ENCODE measurements at places on chromosomes 5 and 9. TPM values are rescaled to one million over a fixed set of nuclear protein-coding genes. Genes with fewer than 3 reads are reported as not detected.

BTNL3 gene
- not detected for total RNA-seq

HBEGF gene
- 68.9 TPM for total RNA-seq

PLGRKT gene
- total RNA-seq: 73.3 TPM

PTPRD gene
- total RNA-seq: 5.7 TPM

CCL21 gene
- total RNA-seq: not detected

SH2D3C gene
- not detected for total RNA-seq

ALDH1A1 gene
- total RNA-seq: not detected

CD274 gene
- 17.0 TPM for total RNA-seq

PCDHA9 gene
- total RNA-seq: 0.51 TPM

APBA1 gene
- 1.7 TPM for total RNA-seq

PCDHA13 gene
- 0.71 TPM for total RNA-seq

FBP1 gene
- not detected for total RNA-seq

FTMT gene
- not detected for total RNA-seq

LEAP2 gene
- 0.68 TPM for total RNA-seq

IL13 gene
- not detected for total RNA-seq

GABBR2 gene
- 1.5 TPM for total RNA-seq

PCDHGA1 gene
- total RNA-seq: 0.34 TPM

MCCC2 gene
- total RNA-seq: 41.6 TPM

NAIP gene
- total RNA-seq: 1.9 TPM

GFI1B gene
- not detected for total RNA-seq

IFNA2 gene
- not detected for total RNA-seq

KIF24 gene
- total RNA-seq: 5.8 TPM

ANKRD20A1 gene
- 1.3 TPM for total RNA-seq

RIGI gene
- total RNA-seq: 24.6 TPM

OR1J2 gene
- total RNA-seq: not detected

POLR3G gene
- 20.7 TPM for total RNA-seq

ANKRD31 gene
- total RNA-seq: not detected

RORB gene
- total RNA-seq: 2.9 TPM

LCN15 gene
- total RNA-seq: not detected

OMD gene
- not detected for total RNA-seq

PCDHA6 gene
- total RNA-seq: 5.4 TPM

ANKRD18A gene
- 1.1 TPM for total RNA-seq

HEMGN gene
- total RNA-seq: 0.17 TPM

PCDHGA12 gene
- total RNA-seq: not detected

ARHGEF28 gene
- total RNA-seq: 3.9 TPM

TMOD1 gene
- total RNA-seq: 3.9 TPM

DCANP1 gene
- total RNA-seq: not detected

CTSV gene
- total RNA-seq: 13.6 TPM

FOXD1 gene
- 62.3 TPM for total RNA-seq

FOXD4L4 gene
- 0.34 TPM for total RNA-seq

TXNDC8 gene
- not detected for total RNA-seq

GDA gene
- 3.7 TPM for total RNA-seq

DMRTA1 gene
- not detected for total RNA-seq

GDNF gene
- 1.8 TPM for total RNA-seq

ISL1 gene
- 2.7 TPM for total RNA-seq

NTNG2 gene
- total RNA-seq: 1.9 TPM

FRRS1L gene
- total RNA-seq: not detected

SLC1A1 gene
- total RNA-seq: 11.8 TPM

ADGRV1 gene
- total RNA-seq: 10.6 TPM

MARCOL gene
- not detected for total RNA-seq

SPINK13 gene
- total RNA-seq: not detected

SAXO1 gene
- total RNA-seq: not detected

PHPT1 gene
- total RNA-seq: 67.5 TPM

CDKN2B-AS1 gene
- total RNA-seq: not detected

PCDHGB6 gene
- 1.3 TPM for total RNA-seq

Measured in Daoy (cell line).